Activated CD4-positive, alpha-beta T cell treated with anti-CD3 and anti-CD28 coated beads, Interleukin-2, amount 50 U/mL, for 48 hours (primary cell): ENCODE measurements at places on chromosomes 16 and 17.

- DNase-seq = no peak
These were observed 35.6 kb downstream of the CLEC16A start for GRCh38 chr16:10979717-10980601.

- DNase-seq = no peak
These were observed 43.2 kb downstream of the SREBF1 start for GRCh38 chr17:17793378-17794214.

DNA sequence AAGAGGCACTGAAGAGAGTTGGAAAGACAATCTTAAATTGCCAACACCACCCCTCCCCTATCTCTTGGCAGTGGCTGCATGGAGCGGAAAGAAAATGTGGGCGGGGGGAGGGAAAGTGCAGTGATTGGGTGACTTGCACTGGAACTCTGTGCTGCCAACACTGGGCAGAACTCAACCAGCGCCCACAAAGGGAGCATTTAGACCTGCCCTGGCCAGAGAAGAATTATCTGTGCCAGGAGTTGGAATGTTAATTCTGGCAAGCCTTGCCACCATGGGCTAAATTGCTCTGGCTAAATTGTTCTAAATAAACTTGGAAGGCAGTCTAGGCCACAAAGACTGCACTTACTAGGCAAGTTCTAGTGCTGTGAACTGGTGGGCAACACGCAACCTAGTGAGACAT lies 6.5 kb upstream of the CCL13 start:
- no peak for DNase-seq

DNA sequence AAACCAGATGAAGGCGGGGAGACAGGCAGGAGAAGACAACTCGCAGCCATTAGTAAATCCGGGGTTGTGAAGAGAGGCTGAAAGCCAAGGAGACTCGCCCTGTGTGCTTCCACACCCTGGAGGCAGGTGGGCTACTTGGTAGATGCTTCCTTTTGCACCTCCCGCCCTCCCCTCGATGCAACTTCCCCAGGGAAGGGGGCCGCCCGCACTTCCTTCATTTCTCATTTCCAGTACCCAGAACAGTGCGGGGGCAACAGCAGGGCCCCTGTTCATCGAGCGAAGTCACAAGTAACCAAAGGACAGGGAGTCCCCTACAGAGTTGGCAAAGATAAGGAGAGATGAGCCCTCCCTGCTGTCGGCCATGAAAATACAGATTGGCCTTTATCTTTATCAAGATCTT lies 25.0 kb downstream of the CCDC40 start:
- DNase-seq = no peak

DNA sequence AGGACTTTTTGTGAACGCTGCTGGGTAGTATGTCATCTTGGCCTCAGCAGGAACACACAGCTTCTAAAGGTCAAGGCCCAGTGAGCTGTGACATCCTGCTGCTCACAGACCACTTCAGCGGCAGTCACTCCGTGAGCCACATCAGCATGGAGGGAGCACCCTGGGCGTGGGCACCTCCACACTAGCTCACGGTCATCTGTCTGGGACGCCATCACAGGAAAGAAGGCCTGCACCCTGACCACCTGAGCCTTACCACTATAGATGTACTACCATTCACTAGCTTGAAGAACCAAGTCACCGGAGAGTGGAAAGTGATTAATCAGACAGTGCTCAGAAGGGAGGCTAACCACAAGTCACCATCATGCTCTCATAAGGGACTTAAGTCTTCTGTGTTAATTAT lies 3.3 kb downstream of the AXIN1 start:
- no peak for DNase-seq

DNA sequence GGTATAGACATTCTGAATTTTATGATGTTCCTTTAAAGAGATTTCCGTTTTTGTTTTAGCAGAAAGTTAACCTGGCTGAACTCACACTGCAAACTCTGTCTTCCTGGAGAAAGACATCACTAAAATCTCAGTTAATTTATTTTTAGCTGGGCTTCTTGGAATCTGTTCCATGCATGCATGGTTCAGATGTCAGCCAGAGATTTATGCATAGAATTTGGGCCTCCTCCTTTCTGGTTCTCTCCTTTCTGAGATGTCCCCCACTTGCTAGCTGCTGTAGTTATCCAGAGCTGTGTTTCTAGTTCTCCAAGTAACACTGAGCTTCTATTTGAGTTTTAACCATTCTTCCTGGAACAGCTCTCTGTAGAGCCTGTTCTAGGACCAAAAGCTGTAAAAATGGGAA lies 77.3 kb upstream of the TANC2 start:
- DNase-seq = no peak

GRCh38 chr16:80303691-80304090 lies 237.1 kb upstream of the DYNLRB2 start:
- no peak for DNase-seq

- DNase-seq = no peak
These were observed 22.2 kb upstream of the C17orf113 start for GRCh38 chr17:42072323-42073187.

DNA sequence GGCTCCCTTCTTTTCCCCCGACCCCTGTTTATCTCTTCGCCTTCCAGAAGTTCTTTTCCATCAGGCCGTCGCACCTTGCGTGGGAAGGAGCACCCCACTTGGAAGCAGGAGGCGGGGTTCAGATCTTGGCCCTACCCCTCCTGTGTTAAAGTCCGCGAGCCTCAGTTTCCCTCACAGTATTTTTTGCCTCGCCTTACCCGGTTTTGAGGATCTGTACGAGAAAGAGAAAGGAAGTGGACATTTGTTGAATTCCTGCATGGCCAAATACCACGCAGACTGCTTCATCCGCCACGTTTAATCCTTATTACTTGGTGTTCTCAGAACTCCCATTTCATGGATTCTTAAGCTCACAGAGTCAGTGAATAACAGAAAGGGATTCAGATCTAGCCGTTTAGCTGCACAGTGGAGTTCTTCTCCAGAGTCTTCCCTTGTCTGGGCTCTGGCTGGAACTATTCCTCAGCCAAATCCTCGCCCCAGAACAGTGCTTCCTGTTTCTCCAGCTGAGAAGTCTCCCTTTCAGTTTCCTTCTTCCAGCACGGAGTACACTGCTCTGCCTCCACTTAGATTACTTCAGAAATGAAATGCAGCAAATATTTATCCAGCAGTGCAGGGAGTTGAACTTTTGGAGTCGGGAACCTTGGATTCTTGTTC lies 590 bp downstream of the TMEM219 start:
- no peak for DNase-seq

GRCh38 chr16:81997738-81998137 lies 13.5 kb downstream of the SDR42E1 start:
- no peak for DNase-seq

GRCh38 chr17:49444384-49444783 lies 29.7 kb upstream of the PHB1 start:
- DNase-seq = no peak

DNA sequence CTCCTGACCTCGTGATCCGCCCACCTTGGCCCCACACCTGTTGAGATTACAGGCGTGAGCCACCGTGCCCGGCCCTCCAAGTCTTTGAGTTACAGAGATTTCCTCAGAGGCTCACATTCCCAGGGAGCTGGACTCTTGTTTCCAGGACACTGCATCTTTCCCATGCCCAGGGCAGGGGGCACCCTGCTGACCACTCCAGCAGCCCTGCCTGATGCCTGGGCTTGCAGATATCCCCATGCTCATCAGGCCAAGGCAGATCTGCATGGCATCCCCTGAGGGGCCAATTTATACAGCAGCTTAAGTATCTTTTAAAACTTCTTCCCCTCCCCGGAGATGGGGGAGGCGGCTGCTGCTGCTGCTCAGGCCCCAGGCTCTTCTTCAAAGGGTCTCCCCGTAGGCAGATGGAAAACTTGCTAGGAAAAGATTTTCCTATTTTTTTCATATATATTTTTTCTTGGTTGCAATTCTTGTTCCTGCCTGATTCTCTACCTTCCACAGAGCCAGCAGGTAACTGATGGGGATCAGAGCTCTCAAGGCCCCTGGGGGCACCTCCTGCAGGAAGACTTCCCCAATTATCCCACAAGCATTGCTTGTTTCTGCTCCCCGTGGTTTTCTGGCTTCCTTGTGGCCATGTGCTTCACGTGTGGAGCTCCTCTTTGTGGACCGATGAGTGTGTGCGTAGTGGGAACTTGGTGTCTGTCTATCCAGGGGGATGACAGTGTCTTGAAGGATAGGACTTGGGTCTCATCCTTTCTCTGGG lies 102.2 kb upstream of the SDK2 start:
- no peak for DNase-seq

- DNase-seq = no peak
These were observed 13.9 kb downstream of the CMC2 start for GRCh38 chr16:80992676-80993293.

GRCh38 chr16:53054670-53055485 lies at the start of gene CHD9:
TSS of gene CHD9 (plus strand) at chr16:53054991. CDS start at chr16:53156090, 101,099 bp downstream.
- DNase-seq = peak; percentile 75

- DNase-seq = no peak
These were observed 132.7 kb downstream of the CCDC182 start for GRCh38 chr17:57612202-57613071.

DNA sequence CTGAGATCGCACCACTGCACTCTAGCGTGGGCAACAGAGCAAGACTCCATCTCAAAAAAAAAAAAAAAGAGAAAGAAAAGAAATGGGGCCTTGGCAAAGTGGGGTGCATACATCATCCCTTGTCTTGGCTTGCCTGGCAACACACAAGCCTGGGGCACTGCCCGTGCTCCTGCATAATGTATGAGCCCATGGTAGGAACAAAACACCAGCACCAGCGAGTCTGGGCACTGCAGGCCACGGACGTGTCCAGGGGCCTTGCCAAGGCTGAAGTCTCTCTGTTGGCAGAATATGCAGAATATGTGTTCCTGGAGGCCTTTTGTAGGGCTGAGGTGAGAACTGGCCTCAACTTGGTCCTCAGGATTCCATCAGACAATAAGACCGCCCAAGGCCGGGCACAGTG lies 15.7 kb upstream of the ALDOA start:
- no peak for DNase-seq

- DNase-seq = no peak
These were observed 6.8 kb downstream of the UNKL start for GRCh38 chr16:1407753-1408152.

DNA sequence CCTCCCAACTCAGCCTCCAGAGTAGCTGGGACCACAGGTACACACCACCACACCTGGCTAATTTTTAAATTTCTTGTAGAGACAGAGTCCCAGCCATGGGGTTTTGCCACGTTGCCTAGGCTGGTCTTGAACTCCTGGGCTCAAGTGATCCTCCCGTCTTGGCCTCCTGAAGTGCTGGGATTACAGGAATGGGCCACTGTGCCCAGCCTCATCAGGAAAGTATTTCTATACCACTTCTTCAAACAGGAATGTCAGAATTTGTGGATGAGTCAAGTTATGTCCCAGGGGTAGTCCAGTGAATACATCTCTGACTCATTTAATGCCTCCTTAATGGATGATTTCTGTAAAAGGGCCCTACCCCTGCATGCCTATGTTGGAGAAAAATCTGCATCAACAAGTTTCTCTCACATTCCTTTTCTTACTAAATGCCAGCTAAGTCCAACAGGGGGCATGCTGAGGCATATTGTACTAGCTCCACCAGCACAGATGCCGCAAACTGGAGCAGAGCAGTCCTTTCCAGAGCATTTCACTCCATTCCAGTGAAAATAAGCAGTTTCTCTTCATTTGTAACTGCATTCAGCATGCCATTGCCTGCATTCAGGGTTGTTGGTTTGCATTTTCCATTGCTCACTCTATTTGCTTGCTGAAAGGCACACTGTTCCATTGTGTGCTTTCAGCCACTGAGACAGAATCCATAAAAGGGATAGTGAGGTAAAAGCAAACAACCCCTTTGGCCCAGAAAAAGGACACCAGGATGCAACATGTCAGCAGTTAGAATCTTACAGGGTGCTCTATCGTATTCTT lies 5.3 kb upstream of the CAVIN1 start:
- peak; percentile 41 for DNase-seq

DNA sequence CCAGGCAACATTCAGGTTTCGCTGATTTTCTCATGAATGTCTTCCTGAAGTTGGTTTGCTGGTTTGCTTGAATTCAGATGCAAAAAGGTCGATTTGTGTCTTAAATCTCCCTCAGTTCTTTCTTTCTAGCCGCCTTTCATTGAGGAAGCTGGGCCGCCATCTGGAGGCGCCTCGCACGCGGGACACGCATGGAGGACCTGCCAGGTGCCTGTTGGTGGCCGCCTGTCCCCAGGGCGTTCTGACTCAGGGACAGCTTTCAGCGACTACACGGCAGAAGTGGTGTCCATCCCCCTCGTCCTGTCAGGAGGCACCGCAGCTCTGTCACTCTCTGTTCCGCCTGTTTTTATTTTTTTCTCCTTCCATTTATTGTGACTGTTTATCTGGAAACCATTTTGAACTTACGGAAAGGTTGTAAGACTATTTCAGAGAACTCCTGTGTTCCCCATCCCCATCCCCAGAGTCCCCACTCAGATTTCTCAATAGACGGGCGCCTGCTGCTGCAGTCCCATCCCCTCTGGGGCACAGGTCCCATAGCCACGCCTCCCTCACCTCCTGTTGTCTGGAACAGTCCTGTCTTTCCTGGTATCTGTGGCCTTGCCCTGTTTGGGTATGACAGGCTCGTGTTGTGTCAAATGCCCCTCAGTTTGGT lies 33.2 kb downstream of the COX4I1 start:
- DNase-seq = no peak

DNA sequence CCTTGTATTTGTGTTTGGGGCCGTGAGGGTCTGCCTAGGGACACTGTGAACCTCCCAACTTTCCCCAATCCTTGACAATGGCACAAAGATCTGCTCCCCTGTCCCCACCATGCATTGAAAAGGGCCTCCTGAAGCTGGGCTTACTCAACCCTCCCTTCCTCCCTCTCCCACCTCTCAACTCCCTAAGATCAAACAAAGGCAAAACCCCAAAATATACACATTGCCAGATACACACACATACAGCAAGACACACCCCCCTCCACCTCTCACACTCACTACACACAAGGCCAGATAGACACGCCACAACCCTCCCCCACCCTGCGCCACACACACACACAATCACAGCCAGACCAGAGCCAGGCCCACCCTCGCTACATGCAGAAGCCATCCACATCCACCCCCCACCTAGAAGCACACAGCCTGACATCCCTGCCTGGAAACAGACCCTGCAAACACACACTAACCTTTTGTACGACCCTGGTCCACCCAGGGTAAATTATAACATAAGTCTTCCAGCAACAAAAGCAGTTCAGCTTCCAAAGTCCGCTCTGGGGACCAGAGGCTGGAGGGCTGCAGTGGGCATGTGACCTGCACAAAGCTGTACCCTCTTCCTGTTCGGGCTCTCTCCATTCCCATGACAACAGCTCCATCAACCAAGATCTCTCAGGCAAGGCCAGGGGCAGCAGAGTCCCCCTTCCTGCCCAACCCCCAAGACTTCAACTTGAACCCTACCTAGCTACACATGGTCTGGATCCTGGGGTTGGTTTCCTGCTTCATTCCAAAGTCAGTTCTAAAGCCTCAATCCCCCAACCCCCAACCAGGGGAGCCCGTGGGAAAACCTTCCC lies 1.9 kb downstream of the PCGF2 start:
- no peak for DNase-seq
